Jurkat, Clone E6-1 (cell line): ENCODE measurements at places on chromosomes 11 and 22.

- no peak for DNase-seq
Observed at GRCh38 chr22:43155789-43156188, 4.4 kb downstream of the TSPO start.

- no peak for DNase-seq
Observed at GRCh38 chr11:12376259-12377081, 901 bp upstream of the PARVA start.

GRCh38 chr11:75029836-75030631 is 41.3 kb downstream of the NEU3 start:
- DNase-seq, result no peak

GRCh38 chr11:87127101-87127500 is 89.4 kb downstream of the TMEM135 start:
- DNase-seq, result no peak

DNA sequence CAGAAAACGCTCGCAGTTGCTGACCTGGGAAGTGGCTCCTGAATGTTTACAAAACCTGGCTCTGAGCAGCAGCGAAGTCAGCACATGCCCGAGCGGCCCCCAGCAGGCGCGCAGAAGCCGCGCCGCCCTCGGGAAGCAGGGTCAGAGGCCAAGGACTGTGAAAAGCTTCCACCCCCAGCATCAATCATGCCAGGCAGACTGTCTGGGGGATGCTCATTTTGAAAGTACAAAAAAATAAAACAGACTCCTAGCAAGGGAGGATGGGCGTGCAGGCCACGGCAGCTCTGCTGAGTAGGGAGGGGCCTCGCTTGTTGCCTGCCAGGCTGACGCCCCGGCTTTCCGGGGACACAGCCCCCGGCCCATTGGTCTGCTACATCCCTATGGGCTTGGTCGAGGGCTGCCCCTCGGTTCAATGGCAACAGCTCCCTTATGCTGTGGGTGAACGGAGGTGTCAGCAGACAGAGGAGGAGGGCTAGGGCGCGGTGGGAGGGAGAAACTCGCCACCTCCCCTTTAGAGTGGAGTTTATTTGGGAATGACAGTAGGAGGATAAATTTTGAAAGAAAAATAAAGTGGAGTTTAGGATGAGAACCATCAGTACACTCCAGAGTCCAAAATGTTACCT is 37.7 kb upstream of the GNB1L start:
- peak; percentile 65 for DNase-seq

DNA sequence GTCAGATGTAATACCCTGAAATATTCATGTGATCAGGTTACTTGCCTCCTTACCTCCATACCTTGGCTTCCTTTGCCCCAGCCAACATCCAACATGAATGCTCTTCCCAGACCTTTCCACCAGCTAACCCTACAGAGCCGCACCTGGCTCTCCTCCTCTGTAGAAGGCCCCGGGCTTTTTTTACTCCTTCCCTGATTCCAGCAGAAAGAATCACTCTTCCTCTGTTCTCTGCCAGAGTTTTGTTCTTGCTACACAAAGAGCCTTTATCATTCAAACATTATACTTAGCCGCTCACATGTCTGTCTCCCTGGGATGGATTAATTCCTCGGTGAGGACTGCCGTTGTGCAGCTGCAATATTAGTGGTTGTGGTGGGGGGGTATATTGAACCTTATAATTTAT is 116.8 kb upstream of the GRAMD1B start:
- DNase-seq, result no peak

DNA sequence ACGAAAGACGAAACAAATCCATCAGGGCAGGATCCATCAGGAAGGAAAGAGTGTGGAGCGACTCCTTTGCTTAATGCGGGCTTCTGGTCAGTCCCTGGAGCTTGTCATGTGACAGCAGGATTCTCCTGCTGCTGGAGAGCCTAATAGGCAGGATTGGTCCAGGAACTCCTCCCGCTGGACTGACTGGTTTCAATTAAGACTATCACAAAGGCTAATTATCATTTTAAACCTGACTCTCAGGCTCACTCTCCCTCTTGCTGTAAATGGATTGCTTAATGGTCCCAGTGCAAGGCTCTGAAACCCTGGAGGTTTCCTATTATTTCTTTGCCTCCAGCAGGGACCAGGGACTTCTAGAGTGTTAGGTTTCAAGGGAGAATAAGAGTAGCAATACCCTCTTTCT is 493.8 kb downstream of the NTM start:
- no peak for DNase-seq

DNA sequence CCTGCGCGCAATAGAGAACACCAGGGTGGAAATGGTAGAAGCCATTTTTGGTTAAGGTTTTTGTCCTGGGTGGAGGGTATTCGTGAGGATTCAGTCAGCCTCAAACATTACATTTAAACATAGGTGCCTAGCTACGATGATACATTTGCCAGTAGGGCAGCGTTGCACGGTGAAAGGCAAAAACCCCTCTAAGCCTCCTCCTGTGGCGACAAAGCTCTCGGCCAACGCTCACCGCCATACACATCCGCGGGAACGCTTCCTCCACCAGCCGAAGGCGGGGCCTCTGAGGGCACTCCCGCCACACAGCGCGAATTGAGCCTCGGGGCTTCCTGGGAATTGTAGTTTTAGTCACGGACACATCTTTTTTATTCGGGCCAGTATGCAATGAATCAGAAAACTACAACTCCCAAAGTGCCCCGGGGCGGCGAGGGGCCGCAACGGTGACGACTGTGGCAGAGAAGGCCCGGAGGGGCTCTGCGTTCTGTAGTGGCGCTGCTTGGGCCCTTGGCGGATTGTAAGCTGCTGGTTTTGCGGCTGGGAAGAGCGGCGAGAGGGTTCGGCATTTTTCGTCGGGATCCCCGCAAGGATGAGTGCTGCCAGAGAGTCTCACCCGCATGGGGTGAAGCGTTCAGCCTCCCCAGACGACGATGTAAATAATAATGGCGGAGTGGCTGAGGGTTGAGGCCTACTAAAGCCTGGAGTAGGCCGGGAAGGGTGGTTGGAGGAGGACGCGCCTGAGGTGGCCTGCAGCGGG is at the start of gene C11orf58:
C11orf58 (plus strand) TSS at position 455 of the 754 bp plus-strand sequence; CDS start at position 587, 132 bp downstream.
- DNase-seq, result peak; percentile 96

- DNase-seq, result no peak
Observed at GRCh38 chr11:12770966-12771597, 96.9 kb downstream of the TEAD1 start.

GRCh38 chr11:121722431-121723245 is 269.9 kb upstream of the SORL1-AS1 start:
- no peak for DNase-seq

GRCh38 chr11:36211761-36212430 is 77.3 kb downstream of the COMMD9 start:
- no peak for DNase-seq
